ENCODE measurements at places on chromosomes 11 and 22.

GRCh38 chr11:44944181-44944852 lies 6.4 kb downstream of the TP53I11 start:
- no peak for DNase-seq

GRCh38 chr11:67705264-67705663 lies 30.8 kb upstream of the ALDH3B2 start:
- DNase-seq, result no peak

GRCh38 chr11:133927690-133928627 lies 28.8 kb downstream of the IGSF9B start:
- DNase-seq, result peak; percentile 8

- no peak for DNase-seq
Observed at GRCh38 chr11:17389211-17389956, 925 bp upstream of the KCNJ11 start.

DNA sequence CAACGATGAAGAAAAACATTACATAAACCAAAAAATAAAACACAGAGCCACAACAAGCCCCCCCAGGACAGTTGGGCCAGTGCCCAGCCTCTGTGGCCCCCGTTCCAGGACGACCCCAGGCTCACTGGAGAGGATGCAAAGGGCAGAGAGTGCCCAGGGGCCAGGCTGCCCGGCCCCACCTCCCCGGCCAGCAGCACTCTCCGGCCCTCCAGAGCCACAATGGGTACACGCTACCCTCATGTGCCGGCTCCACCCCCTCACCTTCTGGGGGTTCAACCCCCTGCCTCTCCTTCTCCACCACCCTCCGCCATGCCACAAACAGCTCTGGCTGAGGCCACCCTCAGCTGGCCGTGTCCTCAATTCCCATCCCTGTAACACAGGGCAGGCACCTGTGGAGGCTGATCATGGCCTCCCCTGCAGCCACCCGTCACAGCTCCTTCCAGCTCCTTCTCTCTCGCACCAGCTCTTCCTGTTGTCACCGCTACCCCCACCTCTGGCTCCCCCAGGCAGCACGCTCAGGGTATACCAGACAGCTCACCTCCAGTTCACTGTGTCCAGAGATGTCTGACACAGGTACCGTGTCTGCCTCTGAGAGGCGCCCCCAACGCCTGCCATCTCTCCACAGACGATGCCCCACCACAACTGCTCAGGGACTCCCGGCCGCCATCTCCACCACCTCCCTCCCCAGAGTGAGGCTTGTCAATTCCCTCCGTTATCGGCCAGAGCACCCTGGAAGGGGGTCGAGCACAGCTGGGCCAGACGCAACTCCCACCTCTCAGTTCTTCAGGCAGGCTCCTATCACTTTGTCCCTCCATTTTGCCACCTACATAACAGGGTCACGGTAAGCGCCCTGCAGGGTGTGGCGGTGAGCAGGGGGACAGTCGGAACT lies 30.8 kb upstream of the MOB2 start:
- DNase-seq, result no peak

- no peak for DNase-seq
Observed at GRCh38 chr22:20783844-20784723, 10.2 kb downstream of the SERPIND1 start.

DNA sequence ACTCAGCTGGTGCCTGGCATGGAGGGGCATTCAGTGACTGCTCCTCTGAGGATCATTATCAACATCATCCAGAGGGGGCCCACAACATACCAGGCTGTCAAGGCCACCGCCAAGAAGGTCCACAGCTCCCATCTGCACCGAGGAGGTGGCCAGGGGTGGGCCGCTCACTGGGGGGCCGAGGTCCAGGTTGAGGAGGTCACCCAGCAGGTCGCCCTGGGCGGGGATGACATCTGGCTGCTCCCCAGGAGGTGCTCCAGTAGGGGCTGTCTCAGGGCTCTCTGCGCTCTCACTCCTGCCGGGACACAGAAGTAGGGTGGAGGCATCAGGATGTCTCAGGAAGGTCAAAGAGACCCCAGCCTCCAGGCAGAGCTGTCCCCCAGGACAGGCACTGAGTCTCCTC lies 25.1 kb upstream of the RASL10A start:
- no peak for DNase-seq

- DNase-seq, result no peak
Observed at GRCh38 chr22:46933040-46933930, 170.8 kb downstream of the TBC1D22A start.

DNA sequence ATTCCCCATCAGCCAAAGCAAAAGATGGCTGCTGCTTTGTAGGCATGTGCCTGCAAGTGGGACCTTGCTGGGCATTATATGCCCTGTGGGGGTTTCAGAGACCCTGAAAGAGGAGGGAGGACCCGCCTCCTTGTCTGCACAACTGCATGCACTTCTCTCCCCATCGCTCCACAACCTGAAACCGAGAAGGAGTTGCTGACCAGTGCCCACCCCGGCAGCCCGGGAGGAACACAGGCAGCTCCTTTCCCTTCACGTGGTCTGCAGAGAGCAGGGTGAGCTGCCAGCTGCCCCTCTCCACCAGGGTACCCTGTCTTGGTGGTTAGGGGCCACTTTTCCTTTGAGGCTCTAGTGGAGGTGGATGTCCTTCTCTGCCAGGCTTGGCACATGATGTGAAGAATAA lies 1.4 kb upstream of the TMEM132A start:
- no peak for DNase-seq

- DNase-seq, result no peak
Observed at GRCh38 chr11:35197292-35197691, 58.3 kb downstream of the CD44 start.

- DNase-seq, result no peak
Observed at GRCh38 chr11:1880746-1881441, 10.8 kb downstream of the PRR33 start.

DNA sequence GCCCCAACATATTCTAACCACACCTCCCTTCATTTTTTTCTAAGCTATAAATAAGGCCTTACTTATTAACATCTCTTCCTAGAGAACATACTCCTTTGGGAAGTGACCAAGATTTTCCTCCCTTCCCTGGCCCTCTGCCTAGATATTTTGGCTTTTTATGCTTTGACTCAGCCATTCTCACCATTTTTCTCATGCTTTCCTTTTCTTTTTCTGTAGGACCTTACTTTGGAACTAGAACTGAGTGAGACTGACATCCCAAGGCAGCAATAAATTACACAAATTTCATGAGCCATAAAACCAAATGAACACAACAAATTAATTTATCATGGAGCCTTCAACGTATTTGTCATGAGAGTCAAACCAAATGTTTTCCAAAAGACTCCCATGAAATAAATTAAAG lies 142.7 kb upstream of the CTSC start:
- peak; percentile 96 for DNase-seq

- DNase-seq, result no peak
Observed at GRCh38 chr11:74102321-74102720, 68.5 kb downstream of the C2CD3 start.

- DNase-seq, result no peak
Observed at GRCh38 chr11:123051634-123052033, 10.3 kb downstream of the HSPA8 start.

DNA sequence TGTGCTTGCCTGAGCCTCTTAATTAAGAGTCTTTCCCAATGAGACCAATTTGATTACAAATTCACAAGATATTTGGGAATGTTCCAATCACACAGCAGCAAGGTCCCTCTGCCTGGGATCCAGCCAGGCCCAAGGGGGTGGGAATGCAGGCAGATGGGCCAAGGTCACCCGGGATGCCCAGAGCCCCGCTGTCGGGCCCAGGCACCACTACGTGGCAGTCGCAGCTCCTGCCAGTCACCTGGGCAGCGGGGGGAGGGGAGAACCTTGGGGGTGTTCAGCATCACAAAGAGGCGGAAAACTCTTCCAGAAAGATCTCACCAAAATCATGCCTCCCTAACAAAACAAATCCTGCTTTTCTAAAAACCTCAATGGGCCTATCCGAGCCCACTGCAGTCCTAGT lies 30.9 kb downstream of the PPM1F start:
- no peak for DNase-seq

- no peak for DNase-seq
Observed at GRCh38 chr11:28439403-28439802, 331.2 kb downstream of the METTL15 start.

DNA sequence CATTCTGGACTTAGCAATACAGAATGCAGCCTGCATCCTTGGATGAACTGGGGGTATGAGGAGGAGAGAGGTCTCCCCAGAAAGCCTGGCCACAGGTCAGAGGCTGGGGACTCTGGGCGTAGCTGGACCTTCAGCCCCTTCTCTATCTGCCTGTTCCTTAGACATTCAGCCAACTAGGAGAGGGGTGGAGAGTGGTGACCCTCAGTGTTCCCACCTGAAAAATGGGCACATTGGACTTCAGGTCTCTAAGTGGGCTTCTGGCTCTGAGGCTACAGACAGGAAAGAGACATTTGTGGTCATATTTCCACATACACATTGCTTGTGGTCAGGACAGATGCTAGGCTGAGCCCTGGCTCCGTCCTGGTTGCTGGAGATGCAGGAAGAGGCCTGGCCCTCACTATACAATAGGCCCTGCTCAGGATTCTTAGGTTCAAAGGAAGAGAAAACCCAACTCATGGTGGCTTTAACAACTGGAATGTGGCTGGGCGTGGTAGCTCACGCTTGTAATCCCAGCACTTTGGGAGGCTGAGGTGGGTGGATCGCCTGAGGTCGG lies 30.1 kb upstream of the CBX7 start:
- no peak for DNase-seq

- DNase-seq, result no peak
Observed at GRCh38 chr11:69825941-69826340, 6.7 kb upstream of the FGF3 start.

DNA sequence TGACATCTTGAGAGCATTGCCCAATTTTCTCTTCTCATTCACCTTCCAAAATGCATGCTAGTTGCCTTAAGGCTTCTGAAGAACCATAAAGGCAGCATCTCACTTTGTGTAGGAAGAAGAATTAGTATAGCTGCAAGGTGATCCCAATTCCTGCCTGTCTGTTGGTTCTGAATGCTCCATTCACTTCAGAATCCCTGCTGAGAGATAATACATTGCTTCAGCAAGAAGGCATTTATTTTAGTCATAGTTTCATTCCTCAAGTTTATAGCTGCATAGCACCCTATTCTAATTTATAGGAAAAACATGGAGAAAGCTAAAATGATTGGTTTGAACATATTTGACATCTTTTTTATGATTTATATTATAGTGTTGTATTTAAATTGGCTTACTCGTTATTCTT lies 181.3 kb downstream of the METTL15 start:
- DNase-seq, result no peak

DNA sequence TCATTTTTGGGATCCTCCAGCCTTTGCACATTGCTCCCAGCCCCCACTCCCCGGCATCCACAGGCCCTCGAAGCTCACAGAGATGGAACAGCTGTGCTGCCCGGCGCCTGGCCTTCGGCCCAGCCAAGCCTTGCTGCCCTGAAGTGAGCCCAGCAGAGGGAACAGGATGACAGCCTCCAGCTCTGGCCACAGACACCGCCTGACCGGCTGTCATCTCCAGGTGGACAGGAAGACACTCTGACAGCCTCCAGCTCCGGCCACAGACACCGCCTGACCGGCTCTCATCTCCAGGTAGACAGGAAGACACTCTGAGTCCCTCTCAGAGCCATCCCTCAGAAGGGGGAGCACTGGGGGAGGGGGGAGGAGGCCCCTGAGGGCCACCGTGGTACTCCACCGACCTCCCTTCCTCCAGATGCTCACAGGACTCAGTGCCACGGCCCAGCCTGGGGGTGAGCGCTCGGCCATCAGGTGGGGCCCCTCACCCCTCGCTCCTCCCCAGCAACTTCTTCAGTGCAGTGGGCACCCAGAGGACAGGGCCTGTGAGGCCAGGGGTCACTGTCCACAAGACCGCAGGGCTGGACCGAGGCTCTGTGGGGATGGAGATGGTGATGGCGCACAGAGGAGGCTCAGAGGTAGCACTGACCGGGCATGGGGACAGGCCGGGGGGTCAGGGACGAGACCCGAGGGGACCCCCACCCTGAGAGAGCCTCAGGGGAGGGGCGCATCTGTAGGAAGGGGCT lies 58.6 kb downstream of the BRD1 start:
- DNase-seq, result no peak

GRCh38 chr11:126791991-126792390 lies 208.6 kb downstream of the KIRREL3 start:
- no peak for DNase-seq

DNA sequence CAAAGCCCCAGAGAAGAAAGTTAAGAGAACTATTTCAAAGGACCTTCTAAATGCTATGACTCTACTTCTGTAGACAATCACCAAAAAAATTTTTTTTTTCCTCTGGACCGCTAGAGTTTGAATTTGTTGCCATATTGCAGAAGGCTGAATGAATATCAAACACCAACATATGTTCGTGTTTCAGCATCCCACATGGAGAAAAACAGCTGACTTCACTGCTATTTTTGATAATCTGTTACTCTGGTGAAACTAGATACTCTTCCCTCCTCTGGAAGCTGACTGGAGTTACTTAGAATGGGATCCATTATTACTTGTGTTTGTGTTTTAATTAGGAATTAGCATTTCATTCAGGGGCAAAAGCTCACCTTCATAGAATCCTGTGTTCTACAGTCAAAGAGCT lies 447.0 kb downstream of the AASDHPPT start:
- DNase-seq, result no peak

GRCh38 chr11:46916286-46917108 lies 1.9 kb downstream of the LRP4 start:
- DNase-seq, result peak; percentile 87

- peak; percentile 72 for DNase-seq
Observed at GRCh38 chr22:40107851-40108378, 69.8 kb upstream of the TNRC6B start.

DNA sequence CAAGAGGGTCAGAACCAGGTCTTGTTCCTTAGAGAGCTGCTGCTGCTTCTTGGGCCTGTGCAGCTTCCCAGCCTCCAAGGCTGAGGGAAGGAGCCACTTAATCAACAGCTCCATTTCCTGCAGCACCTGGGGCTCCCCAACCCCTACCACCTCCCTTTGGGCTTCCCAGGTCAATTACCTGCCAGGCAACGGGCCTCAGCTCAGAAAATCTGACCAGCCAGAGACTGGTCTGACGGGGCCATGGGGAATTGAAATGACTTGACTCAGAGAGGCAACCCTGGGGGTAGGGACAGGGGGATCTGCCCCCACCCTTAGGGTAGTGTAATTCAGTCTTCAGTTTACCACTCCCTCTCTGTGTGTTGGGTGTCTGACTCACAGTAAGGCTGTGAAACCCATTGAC lies 4.7 kb upstream of the MAJIN start:
- DNase-seq, result no peak

DNA sequence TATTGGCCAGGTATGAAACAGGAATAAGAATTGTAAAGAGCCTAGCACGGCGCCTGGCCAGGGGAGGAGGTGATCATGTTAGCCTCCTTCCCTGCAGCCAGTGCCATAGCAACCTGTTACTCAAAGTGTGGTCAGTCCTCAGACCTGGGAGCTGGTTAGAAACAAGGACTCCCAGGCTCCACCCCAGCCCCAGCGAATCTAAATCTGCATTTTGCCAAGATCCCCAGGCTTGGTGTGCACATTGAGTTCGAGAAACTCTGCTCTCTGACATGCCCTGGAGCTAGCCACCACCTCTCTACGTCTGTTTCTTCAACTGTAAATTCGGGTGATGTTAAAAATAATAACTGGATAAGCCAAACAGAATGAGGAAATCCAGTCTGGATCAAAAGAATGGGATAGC lies 56.1 kb upstream of the ALX4 start:
- no peak for DNase-seq

GRCh38 chr11:12862696-12863469 lies 146.2 kb upstream of the RASSF10 start:
- DNase-seq, result peak; percentile 64

All from skin of body (tissue), 3 donors.